Left lung (tissue), 14 donors: ENCODE measurements at places on chromosomes 5 and 9.

GRCh38 chr5:149617760-149618306, 36.5 kb downstream of the ARHGEF37 start:
- DNase-seq = no peak

DNA sequence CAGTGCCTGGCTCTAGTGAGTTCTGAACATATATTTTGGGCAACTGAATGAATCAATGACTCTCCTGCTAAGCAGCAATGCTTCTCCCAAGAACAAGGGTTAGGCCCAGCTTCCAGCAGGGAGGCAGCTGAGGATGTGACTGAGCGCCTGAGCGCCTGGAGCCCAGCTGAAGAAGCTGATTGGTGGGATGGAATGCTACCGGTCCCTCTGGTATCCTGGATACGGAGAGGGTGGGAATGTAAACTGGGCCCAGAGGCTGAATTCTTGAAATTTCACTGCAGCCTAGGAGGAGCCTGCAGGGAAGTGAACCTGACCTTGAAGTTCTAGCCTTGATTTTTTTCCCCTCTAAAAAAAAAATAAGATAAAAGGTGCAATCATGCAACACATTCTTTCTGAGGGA, 43.2 kb downstream of the WWC1 start:
- peak; percentile 47 for DNase-seq

DNA sequence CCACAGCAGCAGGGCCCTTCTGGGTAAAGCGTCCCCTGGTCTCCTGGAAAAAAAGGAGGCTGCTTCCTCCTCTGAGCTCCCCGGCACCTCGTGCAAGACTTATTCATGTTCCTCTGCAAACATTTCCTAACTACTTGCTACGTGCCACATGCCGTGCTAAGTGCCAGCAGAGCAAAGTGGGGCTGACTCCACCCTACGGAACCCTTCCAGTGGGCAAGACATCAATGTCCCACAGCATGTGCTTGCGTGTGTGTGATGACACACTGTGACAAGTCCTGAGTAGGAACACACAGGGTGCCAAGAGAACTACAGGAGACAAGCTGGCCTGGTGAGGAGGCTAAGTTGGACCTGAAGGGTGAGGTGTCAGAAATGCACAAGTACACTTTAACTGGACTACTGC, 57.4 kb downstream of the SEMA4D start:
- DNase-seq = no peak

DNA sequence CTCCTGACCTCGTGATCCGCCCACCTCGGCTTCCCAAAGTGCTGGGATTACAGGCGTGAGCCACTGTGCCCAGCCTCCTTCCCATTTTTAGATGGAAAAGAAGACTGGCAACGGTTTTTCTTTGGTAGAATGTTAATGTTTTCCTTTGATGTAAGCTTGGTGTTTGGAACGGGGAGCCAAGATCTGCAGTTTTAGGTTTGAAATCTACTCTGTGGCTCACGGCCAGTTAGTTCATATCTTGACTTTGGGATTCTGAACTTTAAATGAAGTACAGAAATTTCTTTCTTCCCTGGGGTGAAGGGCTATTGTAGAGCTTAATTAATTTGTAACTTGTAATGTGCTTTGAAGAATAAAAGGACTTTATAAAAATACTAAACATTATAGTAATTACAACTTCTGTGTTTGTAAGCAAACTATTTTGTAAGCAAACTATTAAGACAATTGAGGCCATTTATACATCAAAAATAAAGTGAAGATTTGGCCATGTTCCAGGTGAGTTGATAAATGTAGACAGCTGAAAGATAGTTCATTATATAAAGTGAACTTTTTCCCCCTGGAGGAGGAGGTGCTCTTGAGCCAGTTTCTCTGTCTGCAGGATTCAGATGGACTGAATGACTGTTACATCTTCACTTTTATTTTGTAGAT, 117.1 kb upstream of the TUT7 start:
- DNase-seq = no peak

GRCh38 chr9:133731876-133732638, 6.1 kb downstream of the SARDH start:
- DNase-seq = peak; percentile 53

GRCh38 chr9:37037503-37038301, 3.6 kb upstream of the PAX5 start:
- DNase-seq = no peak

- no peak for DNase-seq
Measured at GRCh38 chr9:3741729-3742128, 215.9 kb upstream of the RFX3 start.

DNA sequence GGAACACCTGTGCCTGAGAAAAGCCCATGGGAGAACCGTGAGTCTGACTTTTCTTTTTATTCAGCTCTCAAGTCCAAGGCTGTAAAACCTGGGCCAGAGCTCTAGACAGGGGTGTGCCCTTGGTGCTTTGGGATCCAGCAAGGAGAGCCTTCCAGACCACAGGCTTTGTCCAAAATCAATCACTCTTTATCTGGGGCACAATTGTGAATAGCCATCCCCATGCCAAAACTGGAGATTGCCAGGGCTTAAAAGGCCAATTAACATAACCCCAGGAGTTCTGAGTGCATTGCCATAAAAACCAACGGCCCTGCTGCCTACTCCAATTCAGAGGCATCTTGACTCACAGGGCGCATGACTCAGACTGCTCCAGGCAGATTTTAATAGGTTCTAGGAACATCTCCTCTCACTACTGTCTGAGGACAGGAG, 391.8 kb downstream of the ARHGEF28 start:
- DNase-seq = no peak

DNA sequence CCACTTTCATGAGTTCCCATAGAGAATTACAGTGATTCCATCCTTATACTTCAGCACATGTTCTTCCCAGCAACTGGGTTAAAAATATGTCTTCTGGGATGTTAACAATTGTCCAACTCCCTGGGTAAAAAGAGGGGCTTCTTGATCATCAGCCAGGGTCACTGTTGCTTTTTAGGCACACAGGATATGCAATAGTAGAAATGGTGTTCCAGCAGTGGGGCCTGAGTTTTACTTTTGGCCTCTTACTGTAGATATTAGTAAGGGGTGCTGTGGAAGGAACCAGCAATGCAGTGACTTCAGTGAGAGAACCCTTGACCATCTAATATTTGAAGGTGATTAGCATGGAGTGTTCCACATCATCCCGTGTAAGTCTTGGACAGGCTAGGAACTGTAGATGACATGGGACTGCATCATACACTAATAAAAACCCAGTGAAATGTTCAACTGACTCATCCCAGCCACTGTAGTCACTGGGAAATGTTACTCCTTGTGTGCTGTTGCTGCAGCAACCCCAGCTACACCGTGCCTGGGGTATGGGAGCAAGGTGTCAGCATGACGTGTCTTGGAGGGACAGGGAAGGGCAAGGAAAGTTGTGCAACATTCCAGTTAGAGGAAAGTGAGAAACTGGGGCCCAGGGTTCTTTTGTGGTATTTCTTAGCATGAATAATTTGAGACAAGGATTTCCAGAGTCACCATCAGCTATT, 610.9 kb downstream of the RAB3C start:
- peak; percentile 48 for DNase-seq

- no peak for DNase-seq
Measured at GRCh38 chr5:118596255-118596654, 392.1 kb downstream of the DTWD2 start.

- no peak for DNase-seq
Measured at GRCh38 chr9:16196206-16196605, 643.4 kb downstream of the CCDC171 start.

GRCh38 chr9:708182-708550, 133.3 kb upstream of the DMRT1 start:
- no peak for DNase-seq

DNA sequence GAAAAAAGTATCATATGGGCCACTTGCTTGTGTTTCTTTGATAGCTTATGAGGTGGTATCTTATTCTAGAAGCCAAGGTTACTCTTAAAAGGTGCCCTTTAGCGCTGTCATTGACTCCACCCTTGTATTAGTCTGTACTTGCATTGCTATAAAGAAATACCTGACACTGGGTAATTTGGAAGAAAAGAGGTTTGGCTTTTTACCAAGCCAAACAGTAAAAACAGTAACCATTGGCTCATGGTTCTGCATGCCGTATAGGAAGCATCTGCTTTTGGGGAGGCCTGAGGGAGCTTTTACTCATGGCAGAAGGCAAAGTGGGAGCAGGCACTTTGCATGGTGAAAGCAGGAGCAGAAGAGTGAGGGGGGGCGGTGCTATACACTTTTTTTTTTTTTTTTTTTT, 87.4 kb downstream of the TEK start:
- no peak for DNase-seq

DNA sequence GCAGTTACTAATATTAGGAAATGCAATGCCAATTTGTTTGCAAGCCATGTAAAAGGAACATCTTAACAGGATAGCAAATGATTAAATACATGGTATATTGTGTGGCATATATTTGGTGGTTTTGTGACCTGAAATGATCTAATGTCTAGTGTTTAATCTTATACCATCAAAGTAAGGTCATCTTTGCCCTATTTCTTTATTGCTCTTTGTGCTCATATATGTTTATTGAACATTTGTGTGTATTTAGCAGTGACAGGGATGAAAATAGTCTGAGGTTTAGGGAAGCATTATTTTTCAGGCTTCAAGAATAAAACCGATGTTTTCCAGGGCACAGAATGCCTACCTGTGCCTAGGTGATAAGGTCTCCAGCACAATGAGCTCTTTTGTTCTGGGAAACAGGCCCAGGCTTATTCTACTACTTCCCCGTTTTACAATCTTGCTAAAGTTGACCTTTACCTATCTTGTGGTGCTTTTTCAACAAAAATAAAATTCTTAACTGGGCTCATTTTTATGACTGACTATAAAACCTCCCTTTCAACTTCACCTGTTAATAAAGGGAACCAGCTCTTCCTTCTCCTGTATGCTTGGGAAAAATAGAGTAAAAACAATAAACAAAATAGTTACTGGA, 105.6 kb upstream of the ANKH start:
- no peak for DNase-seq

GRCh38 chr9:36842560-36843530, 191.2 kb downstream of the PAX5 start:
- DNase-seq = no peak

- no peak for DNase-seq
Measured at GRCh38 chr5:134115806-134116175, 1.3 kb downstream of the TCF7 start.

- no peak for DNase-seq
Measured at GRCh38 chr5:172696171-172696849, 55.2 kb downstream of the NEURL1B start.

- no peak for DNase-seq
Measured at GRCh38 chr9:134937164-134937555, 19.4 kb upstream of the FCN1 start.

GRCh38 chr5:54263447-54263846, 46.9 kb downstream of the ARL15 start:
- no peak for DNase-seq

- DNase-seq = no peak
Measured at GRCh38 chr5:145554399-145554798, 280.7 kb downstream of the PRELID2 start.

- DNase-seq = peak; percentile 84
Measured at GRCh38 chr9:25678147-25678666, at the start of gene TUSC1. TSS of gene TUSC1 (minus strand) at chr9:25678444. CDS start at chr9:25678312, 132 bp downstream.

DNA sequence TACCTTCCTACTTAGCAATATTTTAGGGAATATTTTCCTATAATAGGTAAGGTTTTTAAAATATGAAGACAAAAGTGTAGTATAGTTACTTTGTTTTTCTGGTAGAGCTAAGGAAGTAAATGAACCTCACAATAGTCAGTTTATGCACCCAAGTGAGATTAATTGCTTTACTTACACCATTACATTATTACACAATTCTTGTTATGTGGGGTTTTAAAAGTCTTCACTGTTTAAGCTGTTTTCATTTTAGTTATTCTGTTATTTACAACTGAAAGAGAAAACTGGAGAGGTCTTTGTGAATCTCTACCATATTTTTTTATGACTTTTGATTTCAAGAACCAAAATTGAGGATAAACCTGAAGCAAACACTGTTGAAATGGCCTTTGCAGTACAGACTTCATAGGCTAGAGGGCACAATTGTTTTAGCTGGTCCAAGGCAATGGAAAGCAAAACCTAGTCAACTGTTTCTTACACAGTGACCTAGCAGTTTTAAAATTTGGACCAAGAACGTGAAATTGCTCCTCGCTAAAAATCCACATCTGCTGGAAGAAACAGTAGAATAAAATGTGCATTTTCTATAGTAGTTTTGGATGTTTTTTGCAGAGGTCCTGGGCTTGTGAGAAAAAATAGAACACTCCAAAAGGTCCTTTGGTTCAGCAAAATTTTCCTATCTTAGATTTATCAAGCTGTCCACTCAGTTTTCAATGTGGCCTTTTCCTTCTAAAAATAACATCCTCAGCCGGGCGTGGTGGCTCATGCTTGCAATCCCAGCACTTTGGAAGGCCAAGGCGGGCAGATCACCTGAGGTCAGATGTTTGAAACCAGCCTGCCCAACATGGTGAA, 66.4 kb upstream of the FER start:
- no peak for DNase-seq

DNA sequence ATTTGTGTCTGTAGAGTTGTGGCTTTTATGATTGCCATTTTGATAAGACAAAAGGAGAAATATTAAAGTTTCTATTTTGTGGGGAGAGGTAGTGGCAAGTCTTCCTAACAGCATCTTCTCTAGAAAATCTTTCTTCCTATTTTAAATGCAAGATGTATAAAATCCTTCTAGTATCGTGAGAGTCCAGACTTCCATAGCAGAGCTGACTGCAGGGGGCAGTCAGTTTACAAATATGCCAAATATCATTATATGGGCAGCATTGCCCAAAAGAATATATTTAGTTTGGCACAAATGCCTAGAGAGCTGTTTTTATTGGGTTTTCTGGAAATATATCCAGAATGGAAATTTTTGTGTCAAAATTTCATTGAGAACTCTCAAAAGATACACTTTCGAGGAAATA, 82.1 kb upstream of the ALDH1A1 start:
- DNase-seq = no peak

DNA sequence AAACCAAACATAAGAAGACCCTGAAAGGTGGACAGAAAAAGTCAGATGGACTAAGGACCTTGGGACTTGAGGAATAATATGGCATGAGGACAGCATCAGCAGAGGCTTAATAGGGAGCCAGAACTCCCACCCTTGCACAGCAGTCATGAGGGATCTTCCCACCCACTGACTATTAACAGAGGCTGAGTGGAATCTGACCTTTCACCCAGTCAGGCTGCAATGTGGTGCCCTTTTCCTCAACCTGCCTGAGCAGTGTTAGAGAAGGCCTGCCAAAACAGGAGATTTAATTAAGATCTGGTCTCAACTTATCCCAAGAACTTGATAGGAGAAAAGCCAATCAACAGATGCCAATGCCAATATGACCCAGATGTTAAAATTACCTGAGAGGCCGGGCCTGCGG, 481.9 kb downstream of the KDM4C start:
- no peak for DNase-seq
